Pulmonary artery endothelial cell (primary cell): ENCODE measurements at places on chromosomes 4 and X.

DNA sequence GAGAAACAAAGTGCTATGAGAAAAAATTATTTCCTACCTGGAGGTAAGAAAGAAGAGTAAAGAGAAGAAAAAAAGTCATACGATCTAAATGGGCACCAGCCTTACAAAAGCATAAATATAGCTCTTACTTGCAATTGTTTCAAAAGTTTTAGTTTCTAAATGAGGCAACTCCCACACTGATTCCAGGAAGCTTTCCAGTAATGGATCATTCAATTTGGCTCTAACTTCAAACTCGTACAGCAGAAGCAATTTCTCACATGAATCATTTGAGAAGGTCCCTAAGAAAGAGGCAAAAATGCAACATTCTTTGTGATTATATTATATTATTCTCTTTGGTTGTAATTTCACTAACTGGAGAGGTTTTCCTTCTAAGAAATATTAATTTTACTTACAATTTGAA lies 109.9 kb downstream of the DLG3 start:
- no peak for DNase-seq

- no peak for DNase-seq
Observed at GRCh38 chr4:76562161-76562560, 127.1 kb downstream of the SHROOM3 start.

- no peak for DNase-seq
Observed at GRCh38 chrX:7233580-7234406, 85.8 kb upstream of the PUDP start.

DNA sequence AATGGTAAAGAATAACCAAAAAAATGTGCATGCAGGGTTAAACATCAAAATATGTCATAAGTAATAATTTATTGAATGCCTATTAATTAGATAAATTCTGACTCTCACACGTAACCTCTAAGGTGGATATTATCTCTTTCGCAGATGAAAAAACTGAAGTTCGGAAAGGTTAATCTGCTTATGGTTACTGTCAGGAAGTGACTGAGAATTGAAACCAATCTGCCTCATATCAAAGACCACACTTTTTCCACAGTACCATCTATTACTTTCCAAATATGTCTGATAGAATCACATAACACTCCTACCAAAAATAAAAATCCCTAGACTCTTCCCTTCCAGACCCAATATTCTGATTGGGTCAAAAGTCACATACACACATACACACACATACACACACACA lies 6.2 kb downstream of the CHIC2 start:
- DNase-seq, result no peak

DNA sequence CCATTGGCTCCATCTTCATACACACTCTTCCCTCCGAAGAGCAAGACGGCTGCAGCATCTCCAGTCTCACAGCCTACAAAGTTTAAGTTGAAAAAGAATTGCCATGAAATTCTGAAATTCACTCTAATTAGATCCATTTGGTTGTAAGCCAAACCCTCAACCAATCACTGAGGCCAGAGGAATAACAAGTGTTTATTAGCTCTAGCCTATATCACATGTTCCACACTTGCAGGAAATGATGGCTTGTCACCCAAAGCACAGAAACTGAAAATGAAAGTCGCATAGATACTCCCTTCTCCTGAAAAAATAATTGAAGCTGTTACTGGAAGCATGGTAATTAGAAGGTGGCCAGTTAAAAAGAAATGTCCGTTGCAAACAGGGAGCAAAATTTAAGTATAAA lies 1071.8 kb downstream of the CCSER1 start:
- no peak for DNase-seq

GRCh38 chr4:36286481-36286871 lies 5.1 kb downstream of the DTHD1 start:
- no peak for DNase-seq

DNA sequence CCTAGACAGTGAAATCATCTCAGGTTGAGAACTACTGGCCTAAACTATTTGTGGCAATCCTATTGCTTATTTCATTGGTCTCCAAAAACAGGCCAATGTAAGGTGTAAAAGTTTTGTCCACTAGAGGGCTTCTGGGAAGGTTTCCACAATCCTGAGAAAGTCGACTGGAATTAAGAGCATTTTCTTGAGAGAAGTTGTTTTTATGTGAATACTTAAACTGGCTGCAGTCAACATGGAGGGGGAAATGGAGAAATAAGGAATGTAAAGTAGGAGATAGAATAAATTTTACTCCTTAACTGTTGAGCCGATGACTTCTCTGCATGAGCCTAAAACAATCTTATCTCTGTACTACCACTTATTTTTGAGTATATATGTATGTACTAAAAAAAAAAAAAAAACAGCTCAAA lies 11.0 kb upstream of the EIF4E start:
- no peak for DNase-seq

- no peak for DNase-seq
Observed at GRCh38 chrX:114985967-114986592, 31.3 kb downstream of the IL13RA2 start.

DNA sequence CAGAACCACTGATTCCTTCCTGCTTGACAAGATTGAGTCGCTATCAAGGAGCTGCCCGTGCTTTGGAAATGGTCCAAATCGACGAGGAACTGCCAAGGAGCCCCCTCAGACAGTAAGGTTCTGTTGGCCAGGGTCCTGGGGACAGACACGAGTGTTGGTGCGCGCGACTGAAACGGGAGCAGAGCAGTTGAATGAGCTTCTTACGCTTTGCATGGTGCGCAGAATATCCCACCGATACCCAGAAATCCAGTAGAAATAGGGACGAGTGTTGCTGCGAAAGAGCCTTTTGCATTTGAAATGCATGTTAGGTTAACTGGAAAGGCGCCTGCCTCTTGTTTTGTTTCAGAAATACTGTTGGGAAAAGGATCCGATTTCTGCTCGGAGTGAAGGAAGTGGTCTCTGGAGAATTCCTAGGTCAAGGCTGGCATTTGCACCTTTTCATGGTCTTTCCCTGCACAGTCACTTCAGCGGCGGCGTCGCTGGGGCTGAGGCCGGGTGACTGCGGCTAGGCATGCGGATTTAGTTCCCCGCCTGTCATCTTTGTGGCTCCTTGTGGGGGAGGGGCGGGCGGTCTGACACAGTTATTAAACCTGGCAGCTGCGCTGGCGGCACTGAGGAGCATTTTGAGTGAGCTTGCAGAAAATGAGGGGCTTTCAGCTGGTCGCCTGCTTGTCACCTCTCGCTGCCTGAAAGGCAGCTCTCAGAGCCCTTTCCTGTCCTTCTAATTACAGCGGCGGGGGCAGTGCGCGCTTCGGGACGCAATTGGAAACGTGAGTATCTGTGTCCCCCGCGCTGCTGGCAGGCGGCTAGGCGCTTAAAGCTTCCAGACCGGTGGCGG lies 51.5 kb upstream of the TRIM2 start:
- no peak for DNase-seq

DNA sequence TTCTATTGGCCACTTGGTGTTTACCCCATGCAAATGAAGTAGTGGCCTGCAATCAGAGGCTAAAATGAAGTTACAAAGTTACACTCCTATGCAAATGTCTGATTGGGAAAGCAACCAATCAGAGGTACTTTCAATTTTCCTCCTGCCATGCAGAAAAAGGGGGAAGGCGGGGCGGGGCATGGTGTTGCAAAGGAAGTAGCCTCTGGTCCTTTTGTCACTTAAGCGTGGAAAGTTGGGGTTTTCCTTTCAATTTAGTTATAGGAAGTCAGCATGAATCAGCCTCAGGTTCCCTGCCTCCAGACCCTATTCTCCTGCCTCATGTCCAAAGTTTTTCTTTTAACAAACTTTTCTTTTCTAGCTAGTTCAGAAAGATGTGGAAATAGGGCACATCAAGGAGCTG lies 69.3 kb downstream of the GPC4 start:
- no peak for DNase-seq

DNA sequence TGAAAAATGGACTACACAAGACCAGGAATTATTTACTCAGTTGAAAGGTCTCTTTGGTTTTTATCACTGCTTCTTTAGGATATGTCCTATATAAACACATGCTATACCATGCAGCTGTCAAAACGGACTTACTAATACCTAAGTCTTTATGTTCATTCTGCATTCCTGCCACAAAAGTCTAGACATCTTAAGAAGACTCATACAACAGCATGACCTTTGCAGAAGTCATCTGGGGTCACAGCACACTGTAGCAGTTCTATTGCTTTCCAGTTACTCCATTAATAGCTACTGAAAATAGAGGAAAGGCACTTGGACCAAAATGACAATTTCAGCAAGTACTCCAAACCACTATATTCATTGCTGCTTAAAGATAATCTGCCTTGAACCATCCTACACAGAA lies 53.2 kb downstream of the DDX60 start:
- no peak for DNase-seq

DNA sequence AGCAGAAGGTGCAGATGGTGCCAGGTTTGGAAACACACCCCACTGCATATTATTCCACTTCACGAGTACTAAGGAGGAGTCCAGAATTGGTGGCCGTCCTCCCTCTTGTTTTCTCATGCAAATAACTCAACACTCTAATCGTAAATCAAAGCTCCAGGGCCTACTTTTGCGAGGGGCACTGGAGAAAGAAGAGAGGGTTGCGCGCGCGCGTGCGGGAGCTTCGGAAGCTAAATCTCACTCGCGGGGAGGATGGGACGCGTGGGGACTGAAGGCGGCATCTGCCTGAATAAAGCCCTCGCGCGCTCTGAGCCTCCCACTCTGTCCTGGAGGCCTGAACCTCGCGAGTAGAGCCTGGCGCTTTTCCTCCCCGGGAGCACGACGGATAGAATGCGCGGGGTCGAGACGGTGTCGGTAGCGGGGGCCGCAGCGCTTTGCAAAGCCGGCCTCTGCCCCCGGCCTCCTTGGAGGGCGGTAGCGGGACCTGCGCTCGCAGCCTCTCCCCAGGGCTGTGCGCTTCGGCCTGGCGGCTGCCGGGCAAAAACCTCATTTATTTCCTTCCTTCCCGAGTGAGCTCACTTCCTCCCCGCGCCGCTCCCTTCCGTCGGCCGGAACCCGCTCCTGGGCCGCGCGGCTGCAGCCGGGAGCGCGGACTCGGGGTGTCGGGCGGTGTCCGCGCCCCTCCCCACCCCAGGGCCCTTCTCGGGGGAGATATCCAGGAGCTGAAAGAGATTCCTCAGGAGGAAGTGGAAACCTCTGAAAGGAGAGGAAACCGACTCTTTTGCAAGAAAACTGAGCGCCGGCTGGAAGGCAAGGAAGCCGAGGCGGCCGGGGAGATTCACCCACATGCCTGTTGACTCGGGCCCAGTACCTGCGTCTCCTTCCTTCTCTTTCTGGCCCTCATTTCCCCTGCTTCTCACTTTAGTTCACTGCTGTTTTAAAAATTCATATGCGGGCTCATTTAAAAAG lies 20.7 kb downstream of the HAND2 start:
- no peak for DNase-seq

DNA sequence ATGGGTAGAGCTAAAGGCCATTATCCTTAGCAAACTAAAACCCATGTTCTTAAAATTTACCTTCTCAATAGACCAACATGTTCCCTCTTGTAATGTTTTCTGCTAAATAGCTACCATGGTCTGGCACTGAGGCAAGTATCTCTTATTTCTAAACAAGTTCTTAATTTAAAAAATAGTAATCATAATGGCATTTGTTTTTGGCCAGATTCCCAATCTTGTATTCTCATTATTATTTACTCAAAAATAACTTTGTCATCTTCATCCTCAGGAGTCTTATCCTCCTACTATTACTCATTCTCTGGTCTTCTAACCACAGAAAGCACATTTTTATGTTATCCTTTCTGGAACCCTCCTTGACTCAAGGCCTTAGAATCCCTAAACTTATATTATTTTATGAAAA lies 931.2 kb downstream of the CCSER1 start:
- no peak for DNase-seq

DNA sequence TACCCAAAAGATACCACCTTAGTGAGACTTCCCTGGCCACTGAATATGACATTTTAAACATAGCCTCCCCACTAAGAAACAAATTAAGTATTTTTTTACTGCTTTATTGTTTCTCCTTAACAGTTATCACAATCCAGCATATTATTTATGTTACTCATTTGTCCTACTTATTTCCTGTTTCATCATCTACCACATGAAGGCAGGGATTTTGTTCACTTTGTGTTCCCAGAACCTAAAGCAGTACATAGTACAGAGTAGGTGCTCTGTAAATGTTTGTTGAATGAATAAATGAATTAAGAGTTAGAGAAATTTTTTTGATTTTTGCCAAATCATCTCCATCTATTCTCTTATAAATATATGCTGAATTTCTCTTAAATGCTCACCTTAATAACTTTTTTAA lies 318.4 kb upstream of the GIMD1 start:
- no peak for DNase-seq

- DNase-seq, result no peak
Observed at GRCh38 chr4:24330172-24330571, 254.2 kb downstream of the DHX15 start.
